ENCODE measurements at places on chromosomes 1 and 21.

DNA sequence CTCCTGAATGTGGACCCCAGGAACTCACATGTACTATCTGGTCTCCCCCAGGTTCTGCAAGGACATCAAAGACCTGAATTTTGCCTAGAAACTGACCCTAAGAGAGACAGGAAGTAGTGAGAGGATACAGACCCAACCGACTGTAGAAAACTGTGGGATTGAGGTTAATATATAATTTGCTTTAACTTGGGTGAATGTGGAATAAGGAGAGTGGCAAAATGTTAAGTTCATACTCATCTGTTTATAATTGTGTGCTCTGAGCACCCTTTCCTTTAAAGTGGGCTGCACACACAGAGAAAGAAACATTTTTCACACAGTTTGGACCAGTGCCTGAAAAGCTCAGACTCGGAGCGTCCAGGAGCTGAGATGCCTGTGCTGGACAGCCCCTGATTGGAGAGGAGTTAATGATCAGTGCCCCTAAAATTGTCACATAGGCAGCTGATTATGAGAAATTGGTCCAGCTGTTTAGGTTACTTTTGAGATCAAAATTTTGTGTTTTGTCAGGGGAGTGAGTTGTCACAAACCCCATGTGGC lies 37.2 kb downstream of the ROR1 start:
- DNase-seq: no peak

GRCh38 chr1:89767618-89768017 lies 53.2 kb upstream of the LRRC8D start:
- DNase-seq: no peak

GRCh38 chr1:234361102-234361603 lies 12.1 kb upstream of the COA6 start:
- no peak for DNase-seq

GRCh38 chr21:9738527-9738926 lies 782.9 kb upstream of the TPTE start:
- DNase-seq: no peak

DNA sequence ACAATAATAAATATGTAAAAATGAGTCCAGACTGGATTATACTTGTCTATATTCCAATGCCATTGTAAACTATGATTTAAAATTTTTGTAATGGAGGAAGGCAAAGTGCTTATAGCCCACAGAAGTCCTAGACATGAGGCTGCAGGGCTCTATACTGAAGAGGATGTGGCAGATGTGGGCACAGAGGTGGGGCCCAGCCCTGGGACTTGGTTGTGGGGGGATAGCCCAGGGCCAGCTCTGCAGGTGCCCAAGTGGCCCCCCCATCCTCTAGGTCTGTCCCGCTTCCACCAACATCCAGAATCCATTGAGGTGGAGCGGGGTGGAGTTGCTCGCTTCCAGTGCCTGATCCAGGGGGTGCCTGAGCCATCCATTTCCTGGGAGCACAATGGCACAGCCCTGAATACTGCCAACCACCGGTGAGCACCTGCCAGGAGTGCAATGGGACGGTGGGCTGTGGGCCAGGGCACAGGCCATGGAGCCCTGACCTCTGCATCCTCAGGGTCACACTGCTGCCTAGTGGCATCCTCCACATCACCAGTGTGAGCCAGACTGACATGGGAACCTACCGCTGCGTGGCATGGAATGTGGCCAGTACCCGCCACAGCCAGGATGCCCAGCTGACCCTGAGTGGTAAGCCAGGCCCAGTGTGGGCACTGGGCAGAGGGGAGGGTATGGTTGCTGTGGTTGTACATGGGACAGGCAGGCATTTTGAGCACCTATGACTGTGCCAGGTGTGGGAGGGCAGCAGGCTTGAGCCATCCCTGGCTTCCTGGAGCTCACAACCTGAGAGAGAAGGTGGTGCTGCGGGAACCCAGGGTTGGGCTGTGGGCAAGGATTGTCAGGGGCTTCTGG lies 21.0 kb downstream of the SLC27A3 start:
- DNase-seq: no peak

DNA sequence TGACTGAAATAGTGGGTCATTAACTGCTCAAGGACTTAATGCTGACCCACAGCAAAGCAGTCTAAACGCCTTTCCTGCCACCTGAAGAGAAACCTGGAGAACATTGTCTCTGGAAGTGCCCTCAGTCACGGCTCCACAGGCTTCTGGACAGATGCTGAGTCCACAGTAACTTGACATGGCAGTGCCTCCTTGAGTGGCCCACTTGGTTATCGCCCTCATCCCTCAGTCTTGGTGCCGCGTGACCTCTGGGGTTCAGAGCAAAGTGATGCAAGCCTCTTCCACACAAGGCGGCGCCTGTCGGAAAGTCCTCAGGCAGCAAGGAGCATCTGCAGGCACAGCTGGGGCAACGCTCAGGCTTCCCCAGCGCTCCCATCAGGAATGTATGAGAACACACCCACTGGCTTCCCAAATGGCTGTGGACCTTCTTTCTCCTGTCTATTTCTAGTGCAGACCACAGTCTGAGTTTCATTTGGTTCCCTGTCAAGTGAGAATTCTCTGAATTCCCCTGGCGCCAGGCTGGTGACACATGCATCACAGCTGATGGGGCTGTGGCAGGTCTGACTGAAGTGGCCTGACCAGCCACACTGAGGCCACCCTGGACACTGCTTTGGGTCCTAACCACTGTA lies 13.0 kb upstream of the ANGPTL7 start:
- no peak for DNase-seq

- DNase-seq: no peak
Observed at GRCh38 chr1:87951852-87952251, 623.2 kb downstream of the LMO4 start.

GRCh38 chr1:244952280-244952933 lies 88.1 kb upstream of the HNRNPU start:
- DNase-seq: no peak

- no peak for DNase-seq
Observed at GRCh38 chr1:51622455-51622913, 5.6 kb downstream of the OSBPL9 start.

- no peak for DNase-seq
Observed at GRCh38 chr1:54851406-54851805, 35.6 kb downstream of the DHCR24 start.

- DNase-seq: no peak
Observed at GRCh38 chr1:33094971-33095604, 14.1 kb downstream of the AZIN2 start.

- DNase-seq: no peak
Observed at GRCh38 chr1:213622365-213623063, 365.3 kb upstream of the PROX1 start.

GRCh38 chr21:23026878-23027277 lies 2028.7 kb downstream of the NCAM2 start:
- peak; percentile 74 for DNase-seq

DNA sequence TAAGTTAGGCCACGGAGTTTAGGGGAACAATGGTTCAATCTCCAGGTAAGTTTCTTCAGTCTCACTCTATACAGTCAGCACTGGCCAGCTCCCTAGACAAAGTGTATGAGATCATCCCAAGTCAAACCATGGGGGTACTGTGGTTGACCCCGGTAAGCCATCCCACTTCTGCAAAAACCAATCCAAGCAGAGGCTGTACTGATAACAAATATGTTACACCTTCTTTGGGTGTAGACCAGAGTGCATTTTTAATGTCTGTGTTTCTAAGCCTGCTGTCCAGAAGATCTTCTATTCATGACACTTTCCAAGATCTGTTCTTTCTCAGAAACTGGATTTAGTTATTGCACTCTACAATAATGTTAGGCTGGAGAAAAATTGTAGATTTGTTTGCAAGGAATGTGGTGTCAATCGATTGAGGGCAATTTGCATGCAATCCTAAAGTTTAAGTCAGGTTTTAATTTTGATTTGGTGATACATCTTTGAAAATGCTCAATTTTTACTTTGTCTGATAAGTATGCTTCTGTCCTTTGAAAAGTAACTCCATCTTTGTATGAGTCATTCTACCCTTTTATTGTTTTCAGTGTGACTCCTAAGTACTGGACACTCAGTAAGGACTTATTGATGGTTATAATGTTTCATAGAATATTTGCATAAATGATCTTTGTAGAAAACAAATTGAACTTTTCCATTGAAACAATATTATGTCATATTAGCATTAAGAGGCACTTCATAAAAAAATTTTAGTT lies 152.4 kb downstream of the HLX start:
- DNase-seq: no peak

DNA sequence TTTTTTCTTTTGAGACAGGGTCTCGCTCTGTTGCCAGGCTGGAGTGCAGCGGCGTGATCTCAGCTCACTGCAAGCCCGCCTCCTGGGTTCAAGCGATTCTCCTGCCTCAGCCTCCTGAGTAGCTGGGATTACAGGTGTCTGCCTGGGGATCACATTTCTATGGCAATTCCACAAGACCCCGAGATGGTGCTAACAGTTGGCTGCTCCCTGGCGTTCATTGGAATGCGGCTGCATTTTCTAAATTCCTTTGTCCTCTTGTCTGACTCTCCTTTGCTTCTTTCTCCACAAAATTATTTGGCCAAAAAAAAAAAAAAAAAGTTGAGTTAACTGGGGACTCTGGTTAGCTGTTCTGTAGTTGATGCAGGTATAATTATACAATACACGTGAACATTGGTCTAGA lies 176.4 kb downstream of the ETS2 start:
- no peak for DNase-seq

DNA sequence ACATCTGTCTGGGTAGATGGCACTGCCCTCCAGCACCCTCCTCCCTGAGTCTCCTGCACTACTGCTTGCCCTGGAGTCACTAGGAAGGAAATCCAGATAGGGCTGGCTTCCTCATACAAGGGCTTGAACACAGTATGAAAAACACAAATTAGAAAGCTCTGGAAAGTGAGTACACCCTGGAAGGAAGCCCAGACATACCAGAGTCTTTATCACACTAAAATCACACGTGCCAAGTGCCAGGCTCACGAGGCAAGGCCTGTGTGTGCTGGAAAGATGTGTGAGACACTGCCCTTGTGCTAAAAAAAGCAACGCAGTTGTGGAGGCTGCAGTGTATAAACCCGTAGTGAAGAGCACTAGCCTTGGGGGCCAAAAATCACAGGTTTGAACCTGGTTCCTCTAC lies 28.3 kb upstream of the S100A7 start:
- DNase-seq: no peak

- no peak for DNase-seq
Observed at GRCh38 chr1:47684518-47684917, 246.7 kb downstream of the FOXD2 start.

GRCh38 chr1:234659538-234659937 lies 49.6 kb upstream of the IRF2BP2 start:
- no peak for DNase-seq

DNA sequence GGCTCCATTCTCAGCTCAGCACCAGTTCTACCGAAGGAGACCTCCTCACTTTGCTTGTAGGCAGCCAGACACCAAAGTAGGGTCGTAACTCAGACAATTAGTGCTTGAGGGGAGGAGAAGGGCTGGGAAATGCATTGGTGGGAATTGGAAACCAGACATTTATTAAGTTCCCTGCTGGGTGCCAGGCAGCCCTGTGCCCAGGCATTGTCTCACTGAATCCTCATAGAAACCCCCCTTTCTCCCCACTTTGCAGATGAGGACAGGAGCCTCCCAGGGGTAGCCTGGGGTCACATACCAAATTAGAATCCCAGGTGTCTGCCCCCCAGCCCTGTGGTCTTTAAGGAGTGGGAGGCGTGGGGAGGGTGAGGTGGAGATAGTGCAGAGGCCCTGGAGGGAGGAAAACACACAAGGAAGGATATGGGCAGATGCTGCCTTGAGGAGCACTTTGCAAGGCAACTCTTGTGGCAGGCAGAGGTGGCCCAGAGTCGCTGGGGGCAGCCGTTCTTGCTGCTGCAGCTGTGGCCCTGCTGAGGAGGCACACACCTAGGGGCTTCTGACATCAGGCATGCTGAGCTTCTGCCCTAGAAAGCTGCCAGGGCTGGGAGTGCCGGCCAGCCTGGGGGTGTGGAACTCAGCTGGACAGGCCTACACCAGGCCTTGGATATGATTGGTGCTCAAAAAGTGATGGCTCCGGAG lies 29.4 kb downstream of the CDK18 start:
- DNase-seq: no peak

DNA sequence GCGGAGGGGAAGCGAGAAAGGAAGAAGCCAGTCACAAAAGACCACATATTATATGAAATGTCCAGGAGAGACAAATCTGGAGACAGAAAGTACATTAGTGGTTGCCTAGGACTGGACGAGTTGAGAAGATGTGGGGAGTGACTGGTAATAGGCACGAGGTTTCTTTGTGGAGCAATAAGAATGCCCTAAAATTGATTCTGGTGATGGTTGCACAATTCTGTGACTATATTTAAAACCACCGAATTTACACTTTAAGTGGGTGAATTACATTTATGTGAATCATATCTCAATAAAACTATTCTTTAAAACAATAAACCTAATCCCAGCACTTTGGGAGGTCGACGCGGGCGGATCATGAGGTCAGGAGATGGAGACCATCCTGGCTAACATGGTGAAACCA lies 63.1 kb downstream of the ZNF281 start:
- DNase-seq: no peak

DNA sequence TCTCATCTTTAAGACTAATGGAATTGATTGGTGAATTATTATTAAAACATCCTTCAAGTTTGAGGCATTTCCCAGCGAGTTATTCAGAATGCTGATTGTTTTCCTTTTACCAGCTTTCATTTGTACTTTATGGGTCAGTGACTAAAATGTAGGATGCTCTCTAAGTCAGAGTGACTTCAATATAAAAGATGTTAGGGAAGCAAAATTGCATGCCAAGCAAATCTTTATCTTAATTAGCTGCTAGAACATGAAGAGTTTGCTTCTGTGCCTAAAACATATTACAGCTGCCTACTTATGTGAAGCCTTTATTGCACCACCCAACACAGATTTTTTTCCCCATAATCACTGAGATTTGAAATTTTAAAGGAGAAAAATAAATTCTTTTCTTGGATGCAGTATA lies 79.8 kb upstream of the CYYR1 start:
- no peak for DNase-seq

- no peak for DNase-seq
Observed at GRCh38 chr1:5585256-5585655, 407.0 kb downstream of the NPHP4 start.

DNA sequence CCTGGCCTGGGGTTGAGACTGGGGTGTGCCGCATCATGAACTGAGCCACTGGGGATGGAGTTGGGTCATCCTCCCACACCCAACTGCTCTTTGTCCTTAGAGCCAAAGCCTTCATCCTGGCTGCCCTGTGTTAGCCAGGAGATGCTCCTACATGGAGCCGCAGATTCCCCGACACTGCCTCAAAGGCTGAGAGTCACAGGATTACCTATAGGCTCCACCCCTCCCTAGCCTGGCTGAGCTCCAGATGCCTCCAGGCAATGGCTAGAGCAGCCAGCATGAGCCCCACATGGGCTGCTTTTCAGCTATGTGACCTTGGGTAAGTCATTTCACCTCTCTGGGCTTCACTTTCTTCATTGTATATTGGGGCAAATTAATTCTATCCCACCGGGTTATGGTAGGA lies 119.9 kb upstream of the POU3F1 start:
- no peak for DNase-seq

GRCh38 chr21:36725793-36726386 lies 27.0 kb downstream of the SIM2 start:
- no peak for DNase-seq

DNA sequence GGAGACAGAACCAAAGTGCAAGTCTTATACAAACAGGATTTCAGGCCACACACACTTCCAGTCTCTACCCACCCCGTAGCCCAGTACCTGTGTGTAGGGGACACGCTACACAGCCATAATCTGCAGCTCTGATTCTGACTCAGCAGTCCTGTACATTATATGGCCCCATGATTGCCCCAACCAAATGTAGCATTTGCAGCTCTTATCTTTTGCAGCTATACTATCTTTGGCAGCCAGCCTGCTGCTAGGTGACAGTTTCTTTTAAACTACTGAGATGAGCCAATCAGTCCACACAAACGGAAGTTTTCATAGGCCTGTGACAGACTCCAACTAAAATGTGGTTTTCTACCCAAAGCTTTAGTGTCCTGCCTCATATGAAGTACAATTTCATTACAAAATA lies 259.6 kb upstream of the ST6GALNAC5 start:
- no peak for DNase-seq
